ENCODE measurements at places on chromosomes 1 and 21.

DNA sequence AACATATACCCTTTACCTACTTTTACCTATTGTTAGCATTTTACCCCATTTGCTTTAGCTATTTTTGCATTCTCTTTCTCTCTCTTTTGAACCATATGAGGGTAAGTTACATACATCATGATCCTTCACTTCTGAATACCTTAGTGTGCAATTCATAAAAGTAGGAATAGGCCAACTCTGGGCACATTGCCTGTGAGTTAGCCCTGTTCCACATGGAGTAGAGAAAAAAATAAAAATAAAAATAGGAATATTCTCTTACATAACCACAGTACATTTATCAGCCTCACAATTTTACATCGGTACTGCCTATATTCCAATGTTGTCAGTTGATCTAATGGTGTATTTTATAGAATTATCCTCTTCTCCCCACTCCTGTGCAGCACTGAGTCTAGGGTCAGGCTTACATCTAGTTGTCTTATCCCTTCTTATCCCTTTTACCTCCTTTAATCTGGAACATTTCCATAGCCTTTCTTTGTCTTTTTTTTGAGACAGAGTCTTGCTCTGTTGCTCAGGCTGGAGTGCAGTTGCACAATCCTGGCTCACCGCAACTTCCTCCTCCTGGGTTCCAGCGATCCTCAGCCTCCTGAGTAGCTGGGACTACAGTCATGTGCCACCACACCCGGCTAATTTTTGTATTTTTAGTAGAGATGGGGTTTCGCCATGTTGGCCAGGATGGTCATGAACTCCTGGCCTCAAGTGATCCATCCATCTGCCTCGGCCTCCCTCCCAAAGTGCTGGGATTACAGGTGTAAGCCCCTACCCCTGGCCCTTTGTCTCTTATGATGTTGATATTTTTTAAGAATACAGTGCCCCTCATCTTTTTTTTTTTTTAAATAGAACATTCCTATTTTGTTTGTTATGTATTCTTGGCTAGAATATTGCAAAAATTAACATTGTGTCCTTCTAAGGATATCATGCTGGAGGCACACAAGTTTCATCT lies 11.1 kb upstream of the SLC30A1 start:
- DNase-seq, result no peak

DNA sequence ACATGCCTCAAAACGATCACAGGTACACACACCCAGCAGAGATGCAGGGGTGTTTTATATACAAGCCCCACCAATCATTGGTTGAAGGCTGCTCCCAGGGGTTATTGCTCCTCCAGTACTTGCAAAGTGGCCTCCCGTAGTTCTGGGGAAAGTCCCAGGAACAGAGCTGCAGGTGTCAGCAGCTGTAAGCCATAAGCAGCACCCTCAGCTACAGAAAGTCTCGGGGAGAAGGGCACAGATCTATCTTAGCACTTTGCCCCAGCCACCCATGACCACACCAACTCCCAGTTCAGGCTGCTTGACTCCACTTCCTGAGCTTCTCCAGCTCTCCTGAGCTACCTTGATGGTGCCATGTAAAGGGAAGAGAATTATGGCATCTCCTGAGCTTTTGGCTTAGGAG lies 222.7 kb upstream of the GJB5 start:
- no peak for DNase-seq

DNA sequence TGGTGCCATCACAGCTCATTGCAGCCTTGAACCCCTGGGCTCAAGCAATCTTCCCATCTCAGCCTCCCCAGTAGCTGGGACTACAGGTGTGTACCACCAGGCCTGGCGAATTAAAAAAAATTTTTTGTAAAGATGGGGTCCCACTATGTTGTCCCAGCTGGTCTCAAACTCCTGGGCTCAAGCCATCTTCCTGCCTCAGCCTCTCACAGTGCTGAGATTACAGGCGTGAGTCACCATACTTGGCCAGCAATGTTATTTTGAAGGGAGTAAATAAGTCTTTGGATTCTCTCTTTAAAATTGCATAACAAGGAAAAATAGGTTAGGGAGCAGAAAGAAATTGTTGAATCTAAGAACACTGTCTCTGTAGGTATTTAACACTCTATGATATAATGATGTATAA lies 111.3 kb downstream of the RPS6KC1 start:
- DNase-seq, result no peak

DNA sequence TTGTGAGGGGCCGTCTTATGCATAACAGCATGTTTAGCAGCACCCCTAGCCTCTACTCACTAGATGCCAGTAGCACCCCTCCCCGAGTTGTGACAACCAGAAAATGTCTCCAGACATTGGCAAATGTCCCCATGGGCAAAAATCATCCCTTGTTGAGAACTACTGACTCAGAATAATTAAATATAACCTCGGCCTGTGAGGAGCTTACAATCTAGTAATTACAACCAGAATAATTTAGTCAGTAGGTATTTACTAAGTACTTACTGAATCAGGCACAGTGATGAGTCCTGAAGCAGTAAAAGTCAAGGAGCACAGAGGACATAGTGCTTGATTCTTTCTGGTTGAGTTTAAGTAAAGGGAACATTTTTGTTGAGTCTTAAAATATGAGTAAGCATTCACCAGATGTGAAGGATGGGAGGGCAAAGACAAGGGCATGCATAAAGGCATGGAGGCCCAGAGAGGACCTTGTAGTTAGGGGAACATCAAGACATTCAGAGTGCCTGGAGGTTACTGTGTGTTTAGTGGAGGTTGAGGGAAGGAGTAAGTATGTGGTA lies 44.1 kb upstream of the KCNQ4 start:
- DNase-seq, result no peak

GRCh38 chr1:19563324-19564097 lies 78.2 kb upstream of the CAPZB start:
- DNase-seq, result no peak

GRCh38 chr1:162373072-162373427 lies 3.6 kb downstream of the SPATA46 start:
- no peak for DNase-seq

- DNase-seq, result no peak
These were observed 1134.7 kb upstream of the ADGRL2 start for GRCh38 chr1:80666073-80666472.

GRCh38 chr1:11918799-11919519 lies 7.3 kb downstream of the KIAA2013 start:
- DNase-seq, result no peak

- DNase-seq, result no peak
These were observed 35.6 kb upstream of the GPR157 start for GRCh38 chr1:9164532-9164900.

DNA sequence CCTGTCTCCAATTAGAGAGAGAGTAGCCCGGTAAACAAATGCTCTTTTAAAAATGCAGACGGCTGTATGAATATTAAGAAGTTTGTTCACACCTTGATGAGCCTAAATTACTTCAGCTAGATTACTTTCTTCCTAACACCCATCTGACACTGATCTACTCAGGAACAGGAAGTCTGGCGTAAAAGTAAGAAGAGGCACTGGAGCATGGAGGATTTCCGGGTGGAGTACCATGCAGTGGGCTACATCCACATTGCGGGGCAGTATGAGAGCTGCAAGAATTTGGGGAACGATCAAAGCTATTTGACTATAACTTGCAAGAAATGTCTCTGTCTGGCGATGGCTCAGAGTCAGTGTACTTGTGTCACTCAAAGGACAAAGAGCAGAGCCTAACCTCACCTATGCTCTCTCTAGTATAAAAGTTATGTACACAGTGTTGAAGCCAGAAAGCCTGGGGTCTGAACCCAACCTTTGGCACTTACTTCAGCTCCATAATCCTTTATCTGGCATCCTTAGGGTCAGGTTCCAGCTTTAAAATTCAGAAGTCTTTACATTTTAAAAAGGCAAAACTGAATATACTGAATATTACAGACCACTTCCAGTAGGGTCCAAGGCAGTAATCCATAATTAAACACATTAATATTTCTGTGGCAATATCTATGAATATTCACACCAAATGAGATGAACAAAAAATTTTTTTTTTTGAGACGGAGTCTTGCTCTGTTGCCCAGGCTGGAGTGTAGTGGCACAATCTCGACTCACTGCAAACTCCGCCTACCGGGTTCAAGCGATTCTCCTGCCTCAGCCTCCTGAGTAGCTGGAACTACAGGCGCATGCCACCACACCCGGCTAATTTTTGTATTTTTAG lies 7.9 kb upstream of the GNPAT start:
- no peak for DNase-seq

- no peak for DNase-seq
These were observed 14.7 kb downstream of the PEX14 start for GRCh38 chr1:10489291-10490055.

DNA sequence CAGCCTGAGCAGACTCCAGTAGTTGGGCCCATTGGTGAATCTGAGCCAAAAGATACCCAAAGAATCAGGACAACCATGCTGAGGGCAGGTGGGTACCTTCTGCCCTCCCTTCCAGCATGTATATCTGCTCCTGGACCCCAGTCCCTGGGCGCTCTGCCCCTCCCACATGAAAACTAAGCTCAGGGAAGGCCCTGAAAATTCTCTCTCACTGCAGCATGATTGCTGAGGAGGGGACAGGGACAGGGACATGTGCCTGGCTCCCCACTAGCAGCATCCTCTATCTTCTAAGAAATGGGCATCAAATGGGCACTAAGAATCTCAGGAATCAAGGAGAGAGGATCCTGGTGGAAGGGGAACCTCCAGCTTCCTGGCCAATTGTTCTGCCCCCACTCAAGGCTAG lies 446.0 kb downstream of the MATN1 start:
- DNase-seq, result no peak

DNA sequence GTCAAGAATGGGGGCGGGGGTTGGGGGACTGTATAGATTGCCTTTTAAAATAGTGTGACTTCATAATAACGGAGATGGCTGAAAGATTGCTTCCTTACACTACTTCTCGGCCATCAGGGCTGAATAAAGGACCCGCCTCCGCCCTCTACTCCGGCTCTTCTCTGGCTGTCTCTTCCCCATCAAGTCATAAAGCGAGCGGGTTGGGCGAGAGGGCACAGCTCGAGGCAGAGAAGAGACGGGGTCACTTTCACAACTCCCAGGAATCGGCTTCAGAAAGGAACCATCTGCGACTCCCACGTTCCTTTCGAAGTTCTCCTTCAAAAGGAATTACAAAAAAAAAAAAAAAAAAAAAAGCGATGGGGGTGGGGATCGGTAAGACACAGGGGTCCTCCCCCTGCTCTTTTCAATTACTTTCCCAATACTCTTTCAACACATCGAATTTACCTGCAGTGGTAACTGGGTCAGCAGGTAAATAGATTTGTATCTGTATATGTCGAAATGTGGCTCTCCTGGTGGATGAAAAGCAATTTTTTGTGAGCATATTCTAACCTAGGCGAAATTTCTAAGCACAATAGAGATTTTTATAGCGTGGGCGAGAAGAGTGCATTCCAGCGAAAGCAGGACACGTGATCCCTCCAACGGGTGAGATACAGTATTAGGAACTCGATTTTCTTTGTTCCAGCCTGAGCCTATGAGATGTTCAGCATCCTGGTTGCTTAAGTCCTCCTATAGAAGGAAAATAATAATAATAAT lies 2.0 kb downstream of the LRRC7 start:
- no peak for DNase-seq

DNA sequence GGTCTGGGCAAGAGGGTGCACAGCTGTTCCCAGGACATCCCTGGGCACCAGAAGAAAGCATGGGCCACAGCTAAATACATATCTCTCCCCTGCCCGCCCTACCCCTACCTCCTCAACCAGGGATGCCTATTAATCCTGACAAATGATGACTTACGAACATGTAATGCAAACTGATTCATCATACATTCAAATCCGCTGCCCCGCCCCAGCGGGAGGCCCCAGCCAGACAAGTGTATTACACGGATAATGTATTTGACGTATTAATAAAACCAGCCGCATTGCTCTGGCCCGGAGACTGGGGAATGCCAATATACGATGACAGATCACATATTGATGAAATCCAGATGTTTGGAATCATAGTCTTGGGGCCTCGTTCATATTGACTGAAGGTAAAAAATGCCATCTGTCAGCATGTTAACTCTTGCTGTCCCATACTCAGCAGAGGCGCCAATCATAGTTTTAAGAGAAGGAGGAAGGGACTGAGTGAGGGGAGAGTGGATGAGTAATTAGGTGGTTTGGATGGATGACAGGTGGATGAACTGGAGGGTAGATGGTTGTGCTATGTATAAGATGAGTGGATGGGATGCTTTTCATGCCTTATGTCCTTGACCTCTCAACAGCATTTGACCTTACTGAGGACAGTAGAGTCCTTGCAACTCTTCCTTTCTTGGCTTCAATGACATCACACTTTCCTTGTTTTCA lies 68.2 kb downstream of the TMEM53 start:
- DNase-seq, result no peak

All from cortex of kidney (tissue), 1 donor.